Trophoblast cell (in vitro differentiated cells and primary cell): ENCODE measurements at places on chromosomes 1 and 21.

DNA sequence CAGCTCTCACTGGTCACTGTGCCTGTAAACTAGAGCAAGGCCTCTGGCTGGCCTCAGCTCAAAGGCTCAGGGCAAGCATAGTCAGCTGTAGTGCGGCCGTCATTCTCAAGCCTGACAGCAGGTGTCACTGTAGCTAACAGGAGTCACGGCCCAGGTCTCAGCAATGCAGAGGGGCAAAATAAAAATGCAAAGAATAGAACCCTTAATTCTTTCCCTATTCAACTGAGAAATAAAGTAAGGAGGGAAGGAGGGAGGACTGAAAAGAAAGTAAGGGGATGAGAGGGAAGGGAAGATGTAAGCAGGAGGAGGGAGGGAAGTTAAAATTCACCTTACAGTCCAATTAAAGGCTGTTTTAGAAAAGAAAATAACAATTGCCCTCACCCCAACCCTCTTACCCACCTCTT lies 106.1 kb downstream of the KIAA0319L start:
- peak; percentile 59 for DNase-seq

DNA sequence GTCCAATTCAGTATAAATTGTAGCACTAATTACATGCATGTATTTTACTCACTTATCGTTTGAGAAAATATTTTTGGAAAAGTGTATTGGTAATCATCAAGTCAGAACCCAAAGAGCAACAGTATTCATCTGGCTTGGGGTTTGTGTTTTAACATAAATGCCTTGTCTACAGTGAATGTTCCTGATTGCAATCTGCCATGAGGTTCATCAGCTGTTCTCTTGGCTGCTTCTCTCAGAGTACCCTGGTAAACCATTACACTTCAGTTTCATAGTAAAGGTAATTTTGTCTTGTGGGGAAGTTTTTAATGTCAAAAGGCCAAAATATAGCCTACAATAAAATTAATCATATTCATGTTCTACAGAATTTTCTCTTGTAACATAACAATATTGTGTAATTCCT lies 150.3 kb downstream of the IFI44 start:
- no peak for DNase-seq

GRCh38 chr1:224245188-224245587 lies 62.1 kb downstream of the DEGS1 start:
- no peak for DNase-seq

GRCh38 chr1:53051676-53052075 lies 10.3 kb upstream of the PODN start:
- DNase-seq, result no peak

DNA sequence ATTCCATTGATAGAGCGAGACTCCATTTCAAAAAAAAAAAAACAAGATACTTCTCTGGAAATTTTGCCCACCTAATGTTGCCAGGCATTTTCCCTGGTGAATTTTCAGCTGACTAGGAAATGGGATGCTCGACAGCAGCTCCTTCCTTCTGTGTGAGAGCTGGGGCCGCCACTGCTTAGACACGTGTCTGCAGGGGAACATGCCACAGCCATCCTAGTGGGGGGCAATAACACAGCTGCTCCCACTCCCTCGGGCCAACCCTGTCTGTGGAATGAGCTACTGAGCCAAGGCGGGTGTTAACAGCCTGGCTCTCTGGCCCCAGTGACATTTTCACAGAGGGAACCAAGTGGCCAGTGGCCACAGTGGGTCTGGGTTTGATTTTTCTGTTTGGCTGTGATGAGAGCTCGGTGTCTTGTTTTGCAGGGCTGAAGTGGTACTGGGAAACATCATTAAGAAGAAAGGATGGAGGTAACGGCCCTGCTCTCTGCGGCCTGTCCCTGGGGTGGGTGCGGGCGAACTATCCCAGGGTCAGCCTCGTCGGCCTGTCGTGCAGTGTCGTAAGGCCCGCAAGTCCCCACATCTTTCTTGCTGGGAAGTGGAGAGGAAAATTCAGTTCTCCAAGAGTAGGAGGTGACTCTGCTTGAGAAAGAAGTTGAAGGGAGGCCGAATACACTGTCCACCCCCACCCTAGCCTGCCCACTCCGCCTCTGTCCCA lies 39.2 kb downstream of the KCNAB2 start:
- no peak for DNase-seq

DNA sequence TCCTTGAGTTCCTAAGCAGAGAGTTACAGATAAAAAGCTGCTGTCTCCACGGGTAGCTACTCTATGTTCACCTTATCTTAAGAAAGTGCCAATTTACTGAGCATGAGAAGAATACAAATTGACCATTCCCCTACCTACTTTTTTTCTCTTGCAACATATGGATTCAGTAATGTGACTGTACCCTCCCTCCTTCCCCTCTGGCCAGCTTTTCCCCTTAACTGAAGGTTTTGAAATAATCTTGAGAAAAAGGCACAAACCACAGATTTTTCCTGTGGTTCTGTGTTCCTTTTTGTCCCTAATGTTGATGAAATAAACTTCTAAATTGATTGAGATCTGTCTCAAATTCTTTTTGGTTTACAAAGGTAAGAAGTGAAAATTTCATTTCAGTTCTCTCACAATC lies 2.6 kb upstream of the CD2 start:
- DNase-seq, result peak; percentile 35

DNA sequence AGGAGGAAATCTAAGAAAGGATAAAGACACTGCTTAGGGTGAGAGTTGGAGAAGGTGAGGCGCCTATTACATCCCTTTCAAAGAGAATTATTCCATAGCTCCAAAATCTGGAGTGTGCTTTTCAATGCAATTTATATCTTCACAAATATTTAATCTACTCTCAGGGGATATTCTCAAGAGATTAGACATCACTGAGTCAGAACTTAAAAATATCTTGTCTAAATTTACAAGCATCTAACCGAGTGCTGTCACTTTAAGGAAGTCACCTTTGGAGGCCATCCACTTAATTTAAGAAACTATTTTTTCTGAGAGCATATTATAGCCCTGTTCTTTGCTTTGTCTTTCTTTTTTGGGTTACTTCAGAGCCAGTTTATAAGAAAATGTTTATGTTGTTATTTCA lies 134.6 kb downstream of the TNFSF18 start:
- DNase-seq, result no peak

- no peak for DNase-seq
Measured at GRCh38 chr1:2641381-2642130, 8.7 kb upstream of the MMEL1 start.

DNA sequence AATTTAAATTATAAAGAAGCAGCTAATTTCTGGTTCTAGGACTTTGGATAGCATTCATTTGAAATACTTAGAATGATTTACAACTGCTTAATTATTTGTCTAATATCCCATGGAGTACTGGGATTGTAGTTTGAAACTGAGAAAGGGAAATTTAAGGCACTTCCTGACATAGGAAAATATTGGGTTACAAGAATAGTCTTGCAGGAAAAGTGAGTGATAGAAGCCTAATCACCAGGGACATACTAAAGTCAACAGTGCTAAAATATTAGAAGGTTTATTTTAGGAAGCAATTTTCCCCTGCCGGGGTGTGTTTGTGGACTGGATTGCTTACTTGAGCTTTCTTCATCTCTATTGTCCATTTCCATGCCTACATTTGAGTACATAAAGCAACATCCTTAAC lies 661.6 kb downstream of the ADGRL2 start:
- no peak for DNase-seq

GRCh38 chr1:61091455-61091854 lies 9.1 kb downstream of the NFIA start:
- no peak for DNase-seq

- no peak for DNase-seq
Measured at GRCh38 chr21:41921021-41921420, 32.8 kb downstream of the C2CD2 start.

DNA sequence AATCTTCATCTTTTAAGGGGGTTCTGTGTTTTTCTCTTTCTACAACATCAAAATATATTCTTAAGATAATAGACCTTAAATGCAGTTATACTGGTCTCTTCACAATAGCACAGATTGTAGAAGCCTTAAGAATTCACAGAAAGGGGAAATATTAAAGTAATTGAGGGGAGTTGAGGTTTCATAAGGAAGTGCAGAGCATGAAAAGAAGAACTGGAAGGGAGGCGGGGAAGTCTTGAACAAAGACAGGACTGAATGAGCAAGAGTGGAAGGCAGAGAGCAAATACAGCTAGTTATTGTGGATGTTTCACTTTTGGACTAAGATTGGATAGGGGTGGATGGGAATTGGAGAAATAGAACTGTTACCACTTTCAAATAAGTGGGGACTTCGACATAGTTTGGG lies 67.7 kb downstream of the PTGER3 start:
- DNase-seq, result no peak

DNA sequence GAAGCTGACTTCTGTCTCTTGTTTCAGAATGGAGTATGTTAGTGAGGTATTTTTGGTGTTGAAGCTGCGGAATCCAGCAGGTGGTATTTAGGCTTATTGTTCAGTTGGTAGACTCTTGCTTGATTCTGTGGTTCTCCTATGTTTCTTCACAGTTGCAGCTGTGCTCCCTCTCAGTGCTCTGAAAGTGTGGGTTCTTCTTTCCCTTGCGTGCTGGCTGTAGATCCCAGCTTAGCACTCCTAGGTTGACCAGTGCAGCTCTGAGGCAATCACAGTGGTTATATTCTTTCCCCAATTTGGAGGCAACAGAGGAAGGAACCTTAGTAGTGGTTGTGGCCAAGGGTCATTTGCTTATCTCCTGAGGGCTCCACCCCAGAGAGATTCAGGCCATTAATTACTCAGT lies 269.2 kb upstream of the NRIP1 start:
- DNase-seq, result no peak

GRCh38 chr1:228045871-228046270 lies 36.6 kb upstream of the ARF1 start:
- no peak for DNase-seq

DNA sequence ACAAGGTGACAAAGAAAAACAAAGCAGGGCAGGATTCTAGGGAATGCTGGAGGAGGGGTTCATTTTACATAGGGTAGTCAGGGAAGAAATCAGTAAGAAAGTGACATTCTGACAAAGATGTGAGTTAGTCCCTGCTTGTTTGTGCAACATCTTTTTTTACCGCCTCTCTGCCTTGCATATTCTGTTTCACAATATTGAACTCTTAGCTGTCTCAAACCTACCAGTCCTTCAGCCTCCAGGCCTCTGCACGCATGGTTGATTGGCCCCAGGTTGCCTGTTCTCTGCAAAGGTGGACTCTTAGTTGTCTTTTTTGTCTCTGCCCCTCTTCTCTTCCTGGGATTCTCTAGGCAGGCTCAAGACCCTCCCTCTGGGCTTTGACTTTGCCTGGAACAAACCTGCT lies 152.2 kb upstream of the RUNX1 start:
- no peak for DNase-seq

DNA sequence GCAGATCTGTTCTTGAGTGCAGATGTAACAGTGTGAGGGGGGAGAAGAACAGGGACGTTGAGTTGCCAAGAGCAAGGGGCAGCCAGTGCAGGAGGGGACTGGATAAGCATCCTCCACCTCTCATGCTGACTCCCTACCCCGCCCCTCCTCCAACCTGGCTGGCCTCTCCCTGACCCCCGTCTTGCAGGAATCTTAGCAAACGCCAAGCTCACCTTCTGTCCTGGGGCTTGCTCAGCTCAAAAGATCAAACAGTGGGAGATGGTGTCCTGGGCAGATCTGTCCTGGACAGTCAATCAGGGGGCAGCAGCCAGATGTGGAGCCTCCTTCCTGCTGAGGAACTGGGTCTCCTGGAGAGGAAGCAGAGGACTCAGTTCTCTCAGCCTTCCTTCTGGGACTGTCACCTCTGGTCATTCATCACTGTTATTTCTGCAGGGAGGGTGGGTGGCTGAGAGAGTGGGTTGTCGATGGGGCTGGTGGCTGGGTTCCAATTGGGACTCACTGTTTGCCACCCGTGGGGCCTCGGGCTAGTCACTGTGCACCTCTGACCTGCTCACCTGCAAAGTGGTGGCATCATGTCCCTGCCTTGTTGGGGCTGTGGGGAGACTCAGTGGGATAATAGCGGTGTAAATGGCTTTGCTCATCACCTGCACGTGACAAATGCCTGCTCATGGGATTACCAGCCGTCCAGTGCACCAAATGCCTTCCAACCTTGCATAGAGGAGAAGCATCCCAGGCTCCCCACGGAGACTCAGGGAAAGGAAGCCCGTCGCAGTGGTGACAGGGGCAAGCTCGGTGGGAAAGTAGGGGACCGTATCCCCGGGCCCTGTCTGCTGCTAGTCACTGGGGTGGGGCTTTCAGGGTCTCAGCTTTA lies 154.4 kb downstream of the PTPRU start:
- DNase-seq, result no peak

GRCh38 chr1:14648896-14649855 lies 50.7 kb downstream of the KAZN start:
- no peak for DNase-seq

GRCh38 chr1:89855413-89856123 lies 34.7 kb downstream of the LRRC8D start:
- DNase-seq, result peak; percentile 38

GRCh38 chr21:43827015-43827611 lies 37.7 kb downstream of the RRP1 start:
- DNase-seq, result no peak

- DNase-seq, result no peak
Measured at GRCh38 chr1:183106746-183107145, 79.3 kb upstream of the LAMC2 start.

- DNase-seq, result no peak
Measured at GRCh38 chr1:205450448-205450847, 5.4 kb downstream of the BLACAT1 start.
